Cortex of kidney (tissue), 1 donor: ENCODE measurements at places on chromosomes 13 and 19.

- DNase-seq = no peak
Observed at GRCh38 chr13:111589992-111590391, 269.6 kb downstream of the TEX29 start.

GRCh38 chr13:41232578-41233480 lies 30.5 kb downstream of the MTRF1 start:
- no peak for DNase-seq

- no peak for DNase-seq
Observed at GRCh38 chr13:73984949-73985691, 149.1 kb downstream of the KLF12 start.

DNA sequence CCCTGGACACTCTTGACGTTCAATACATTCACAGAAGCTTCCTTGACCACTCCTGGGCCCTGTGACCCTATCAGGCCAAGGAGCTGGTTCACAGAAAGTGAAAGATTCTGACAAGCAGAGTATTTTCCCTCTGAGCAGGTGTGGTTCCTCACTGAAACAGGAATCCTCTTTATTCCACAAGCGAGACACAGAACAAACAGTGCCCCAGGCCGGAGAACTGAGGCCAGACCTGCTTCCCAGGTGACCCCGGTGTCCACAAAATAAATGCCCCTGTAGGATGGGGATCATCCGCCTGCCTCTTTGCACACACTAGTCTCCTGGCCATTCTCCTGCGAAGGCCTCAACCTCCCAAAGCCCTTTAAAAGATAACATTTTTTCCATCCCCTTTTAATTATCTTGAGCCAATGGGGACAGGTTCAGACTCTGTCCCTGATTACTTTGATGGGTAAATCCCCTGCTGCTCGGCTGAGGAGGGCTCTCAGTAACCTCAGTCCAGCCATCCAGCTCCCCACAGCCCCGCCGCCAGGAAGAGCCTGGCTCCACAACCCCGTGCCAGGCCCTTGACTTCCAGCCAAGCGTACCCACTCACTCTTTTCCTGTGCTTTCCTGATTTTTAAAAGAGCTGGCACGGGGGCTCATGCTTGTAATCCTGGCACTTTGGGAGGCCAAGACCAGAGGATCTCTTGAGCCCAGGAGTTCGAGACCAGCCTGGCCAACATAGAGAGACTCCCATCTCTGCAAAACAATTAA lies 129.1 kb downstream of the FOXO1 start:
- no peak for DNase-seq

- no peak for DNase-seq
Observed at GRCh38 chr19:4115050-4115817, 8.7 kb downstream of the MAP2K2 start.

DNA sequence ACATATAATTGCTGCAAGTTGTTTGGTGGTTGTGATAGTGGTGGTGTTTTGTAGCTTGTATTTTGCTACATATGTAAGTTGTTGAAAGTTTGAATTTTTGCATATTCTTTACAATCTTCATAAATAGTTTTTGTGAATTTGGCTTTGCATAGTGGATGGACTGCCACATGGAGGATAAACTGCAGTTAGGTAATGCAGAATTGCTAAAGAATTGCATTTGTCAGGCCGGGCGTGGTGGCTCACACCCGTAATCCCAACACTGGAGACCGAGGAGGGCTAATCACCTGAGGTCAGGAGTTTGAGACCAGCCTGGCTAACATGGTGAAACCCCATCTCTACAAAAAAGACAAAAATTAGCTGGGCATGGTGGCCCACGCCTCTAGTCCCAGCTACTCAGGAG lies 111.9 kb downstream of the ZAR1L start:
- no peak for DNase-seq

GRCh38 chr13:50450279-50450678 lies 393.2 kb downstream of the DLEU7 start:
- DNase-seq = no peak

DNA sequence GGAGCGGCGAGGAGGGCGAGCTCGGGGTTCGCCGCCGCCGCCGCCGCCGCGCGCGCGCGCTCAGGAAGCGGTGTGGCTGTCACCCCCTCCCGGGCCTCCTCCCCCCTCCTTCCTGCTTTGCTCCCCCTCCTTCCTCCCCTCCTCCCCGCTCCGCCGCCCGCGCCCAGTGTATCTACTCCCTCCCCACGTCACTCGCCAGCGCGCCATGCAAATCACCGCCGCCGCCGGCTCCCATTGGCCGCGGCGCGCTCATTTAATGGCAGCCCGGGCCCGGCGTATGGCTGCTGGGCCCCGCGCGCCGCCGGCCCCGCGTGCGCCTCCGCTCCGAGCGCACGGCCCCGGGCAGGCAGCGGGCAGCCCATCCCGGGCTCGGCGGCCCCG lies 335 bp upstream of the SOX1 start:
- DNase-seq = no peak

DNA sequence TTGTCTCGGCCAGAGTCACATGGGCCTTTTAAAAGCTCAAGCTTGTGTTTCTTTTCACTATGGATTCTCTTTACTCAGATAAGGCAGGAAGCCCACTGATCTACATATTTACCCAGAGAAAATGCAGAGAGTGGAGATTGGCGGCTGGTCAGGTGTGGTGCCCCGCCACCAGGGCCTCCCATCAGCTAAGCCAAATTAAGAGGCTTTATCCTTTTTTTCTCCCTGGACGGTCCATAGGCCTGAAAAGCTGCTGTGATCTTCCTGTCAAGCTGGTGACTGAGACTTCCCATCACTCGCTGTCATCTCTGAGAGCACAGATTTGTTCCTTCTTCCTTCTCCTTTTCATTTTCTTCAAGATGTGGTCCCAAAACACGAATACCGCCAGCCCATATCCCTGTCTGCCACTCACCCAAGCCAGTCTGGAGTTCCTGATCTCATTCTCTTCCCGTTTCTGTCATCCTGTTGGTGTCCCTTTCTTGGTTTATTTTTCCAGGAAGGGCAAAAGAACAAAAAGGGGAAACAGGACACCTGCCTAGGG lies 1.9 kb downstream of the SAFB start:
- no peak for DNase-seq
